ENCODE measurements at places on chromosomes 3 and 15.

DNA sequence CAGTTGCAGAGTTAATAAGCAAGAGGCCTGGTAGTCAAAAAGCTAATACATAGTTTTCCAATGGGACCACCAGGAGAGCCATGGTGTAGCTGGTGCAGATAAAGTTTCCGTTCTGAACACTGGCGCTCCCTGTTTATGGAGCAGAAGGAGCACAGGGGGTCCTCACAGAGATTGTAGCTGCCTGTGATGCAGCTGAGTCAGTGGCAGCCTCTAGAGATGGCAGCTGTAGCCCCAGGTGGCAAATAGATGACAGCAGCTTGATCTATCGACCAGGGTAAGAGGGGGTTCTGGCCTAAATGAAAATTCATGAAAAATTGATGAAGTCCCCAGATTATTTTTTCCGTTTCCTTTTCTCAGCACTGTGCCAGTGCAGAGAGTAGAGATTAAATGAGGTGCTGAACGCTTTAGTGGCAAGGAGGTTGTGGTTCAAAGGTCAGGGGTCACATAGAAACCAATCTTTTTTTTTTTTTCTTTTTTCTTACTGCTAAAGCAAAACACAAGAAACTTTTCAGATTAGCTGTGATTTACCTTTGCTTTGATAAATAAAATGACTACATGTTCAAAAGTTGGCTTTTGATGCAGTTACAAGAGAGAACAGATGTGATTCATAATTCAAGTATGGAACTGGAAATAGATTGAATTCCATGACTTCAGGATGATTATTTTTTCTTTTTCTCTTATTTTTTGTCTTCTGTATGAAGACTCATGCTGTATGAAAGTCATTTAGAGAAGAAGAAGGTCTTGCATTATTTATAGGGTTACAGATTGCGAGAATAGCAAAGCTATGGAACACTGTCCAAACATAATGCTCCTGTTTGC lies 63.3 kb downstream of the ROBO2 start:
- no peak for DNase-seq

DNA sequence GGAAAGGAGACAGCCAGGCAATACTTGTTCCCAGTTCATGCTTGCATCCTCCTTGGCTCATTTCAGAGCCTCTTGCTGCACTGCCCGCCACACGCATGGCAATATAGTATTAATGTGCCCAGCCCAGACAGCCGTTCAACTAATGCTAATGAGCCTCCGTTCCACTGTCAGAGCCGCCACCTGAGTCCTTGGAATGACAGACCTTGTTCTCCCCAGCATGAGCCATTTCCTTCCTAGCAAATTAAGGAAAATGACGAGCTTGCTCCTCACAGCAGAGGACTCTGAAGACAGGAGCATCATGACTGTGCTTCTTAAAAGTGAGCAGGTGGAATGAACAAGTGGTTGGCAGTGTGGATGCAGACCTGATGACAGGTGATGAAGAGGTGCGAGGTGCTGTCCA lies 10.8 kb upstream of the LRRC15 start:
- no peak for DNase-seq

DNA sequence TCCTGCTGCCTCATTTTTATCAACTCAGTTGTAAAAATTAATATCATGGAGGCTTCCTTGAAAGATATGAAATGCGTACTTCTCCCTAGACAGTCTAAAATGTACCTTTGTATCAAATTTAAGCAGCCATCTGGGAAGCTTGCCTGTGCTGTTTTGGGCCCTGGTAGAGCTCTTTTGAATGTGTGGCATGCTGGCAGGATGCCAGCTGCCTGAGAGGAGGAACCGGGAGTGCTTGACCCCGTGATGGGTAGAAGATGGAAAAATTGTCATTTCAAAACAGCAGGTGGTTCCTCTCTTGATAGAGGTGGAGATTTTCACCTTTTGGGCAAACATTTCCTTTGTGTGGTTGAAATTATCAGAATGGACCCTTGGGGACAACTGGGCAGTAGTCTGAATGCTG lies 245.3 kb downstream of the RPLP1 start:
- no peak for DNase-seq

GRCh38 chr15:33985751-33986150 lies 17.5 kb downstream of the CHRM5 start:
- DNase-seq = no peak

- DNase-seq = no peak
Measured at GRCh38 chr3:181629711-181630110, 82.0 kb upstream of the SOX2 start.

DNA sequence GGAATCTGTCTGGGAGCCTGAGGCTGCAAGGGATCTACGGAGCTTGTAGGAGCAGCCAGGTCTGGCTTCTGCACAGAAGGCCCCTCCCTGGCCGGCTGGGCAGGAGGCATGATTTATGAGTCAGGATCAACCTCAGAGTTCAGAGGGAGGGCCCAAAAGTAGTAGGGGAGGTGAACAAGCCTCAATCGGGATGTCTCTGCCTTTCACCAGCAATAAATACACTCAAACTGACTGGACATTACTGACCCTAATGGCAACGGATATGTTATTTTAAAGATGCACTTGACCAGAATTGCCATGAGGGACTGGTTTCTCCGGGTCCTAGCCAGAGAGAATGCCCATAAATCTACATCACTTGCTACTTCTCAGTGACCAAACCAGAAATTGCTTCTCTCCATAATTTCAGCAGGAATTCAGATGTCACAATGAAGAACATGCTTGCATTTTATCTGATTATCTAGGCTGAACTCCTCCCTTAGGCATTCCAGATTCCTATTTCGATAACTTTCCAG lies 109.6 kb upstream of the LMOD3 start:
- DNase-seq = no peak

DNA sequence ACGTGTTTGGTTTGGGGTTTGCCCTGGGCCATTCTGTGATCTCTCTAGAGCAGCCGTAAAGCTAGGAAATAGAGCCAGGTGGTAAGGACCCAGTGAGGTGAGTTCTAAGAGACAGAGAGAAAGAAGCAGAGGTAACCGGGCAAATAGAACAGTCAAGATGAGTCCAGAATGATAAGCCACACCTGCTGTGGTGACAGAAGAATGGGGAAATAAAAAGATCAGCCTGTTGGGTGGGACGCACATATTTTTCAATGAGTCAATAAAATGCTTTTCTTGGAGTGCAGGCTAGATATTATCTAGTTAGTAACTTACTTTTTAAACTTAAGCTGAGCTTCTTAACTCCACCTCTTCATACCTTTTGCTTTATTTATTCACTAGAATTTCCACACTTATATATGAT lies 135.0 kb downstream of the NFKBIZ start:
- no peak for DNase-seq

GRCh38 chr3:66115858-66116654 lies 77.3 kb upstream of the MAGI1 start:
- DNase-seq = no peak

GRCh38 chr15:57451555-57451954 lies 75.2 kb downstream of the CGNL1 start:
- no peak for DNase-seq

DNA sequence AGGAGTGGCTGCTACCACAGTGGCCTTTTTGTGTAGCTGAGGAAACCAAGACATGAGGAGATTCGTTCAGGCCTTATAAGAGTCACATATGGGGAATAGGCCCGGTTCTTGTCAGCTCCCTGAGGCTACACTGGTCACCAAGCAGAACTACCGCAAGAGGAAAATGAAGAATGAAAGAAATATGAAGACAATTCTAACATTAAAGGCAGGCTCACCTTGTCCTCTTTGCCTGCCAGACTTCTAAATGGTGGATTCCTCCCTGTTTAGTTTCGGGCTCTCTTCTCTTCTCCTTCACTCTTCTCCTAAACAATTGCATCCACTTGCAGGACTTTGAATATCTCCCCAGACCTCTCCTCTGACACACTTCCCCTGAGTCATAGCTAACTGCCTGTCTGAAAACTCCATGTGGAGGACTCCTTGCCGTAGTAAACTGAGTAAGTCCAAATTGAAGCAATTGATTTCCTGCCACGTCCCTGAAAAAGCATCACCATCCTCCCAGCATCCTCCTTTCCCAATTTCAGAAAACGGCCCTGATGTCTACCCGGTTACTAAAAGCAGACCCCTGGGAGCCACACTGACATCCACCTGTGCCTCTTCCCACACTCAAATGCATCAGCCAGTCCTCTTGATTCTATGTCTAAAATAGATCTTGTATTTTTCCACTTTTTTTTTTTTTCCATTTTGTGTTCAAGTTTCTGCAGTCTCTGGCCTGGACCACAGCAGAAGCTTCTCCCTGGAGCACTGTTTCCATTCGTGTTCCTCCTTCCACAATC lies 30.3 kb upstream of the VEPH1 start:
- no peak for DNase-seq

GRCh38 chr15:42171122-42171521 lies 14.7 kb upstream of the PLA2G4F start:
- DNase-seq = no peak

DNA sequence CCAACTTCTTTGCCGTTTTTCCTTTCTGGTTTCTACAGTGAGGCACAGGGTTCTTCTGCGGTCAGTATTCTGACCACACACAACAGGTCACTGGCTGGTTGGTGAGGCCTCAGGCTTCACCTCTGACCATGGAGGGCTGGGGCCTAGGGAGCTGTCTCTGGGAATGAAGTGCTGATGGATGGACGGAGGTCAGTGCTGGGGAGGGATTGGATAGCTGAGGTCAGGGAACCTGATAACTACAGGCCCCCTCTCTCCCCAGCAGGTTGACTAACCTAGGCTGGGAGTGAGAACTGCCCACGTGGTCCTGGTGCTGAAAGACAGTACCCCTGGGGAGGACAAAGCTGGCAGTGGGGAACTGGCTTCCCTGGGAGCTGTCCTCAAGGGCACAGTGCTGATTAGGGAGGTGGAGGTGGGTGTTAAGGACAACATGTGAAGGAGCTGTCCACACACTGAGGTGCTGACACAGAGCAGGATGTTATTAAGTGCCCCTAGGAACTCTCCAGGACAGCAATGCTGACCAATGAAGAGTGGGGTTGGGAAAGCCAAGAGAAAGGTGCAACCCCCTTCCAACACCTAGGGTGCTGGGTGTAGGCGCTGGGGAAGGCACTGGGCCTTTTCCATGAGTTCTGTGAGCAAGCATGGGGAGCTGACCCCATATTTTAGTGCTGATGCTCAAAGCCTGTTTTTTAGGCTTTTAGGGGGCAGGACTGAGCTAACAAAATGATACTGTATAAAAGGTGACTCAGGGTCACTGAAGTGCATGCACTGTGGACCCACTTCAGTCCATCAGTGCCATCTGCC lies 45.2 kb downstream of the ATP2B2 start:
- DNase-seq = peak; percentile 70

DNA sequence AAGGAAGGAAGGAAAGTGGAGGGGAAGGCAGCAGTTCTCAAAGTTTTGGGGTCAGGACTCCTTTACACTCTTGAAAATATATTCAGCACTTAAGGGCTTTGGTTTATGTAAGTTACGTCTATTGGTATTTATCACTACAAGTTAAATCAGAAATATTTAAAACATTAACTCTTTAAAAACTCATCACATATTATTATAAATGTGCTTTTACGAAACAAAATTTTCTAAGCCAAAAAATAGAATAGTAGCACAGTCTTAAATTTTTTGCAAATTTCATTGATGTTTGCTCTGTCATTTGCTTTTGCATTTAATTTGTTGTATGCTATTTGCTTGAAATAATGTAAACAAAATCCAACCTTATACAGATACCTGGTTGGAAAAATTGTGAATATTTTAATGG lies 7.5 kb downstream of the UBE2Q2 start:
- no peak for DNase-seq

GRCh38 chr3:127959873-127960272 lies 44.8 kb downstream of the KBTBD12 start:
- no peak for DNase-seq

GRCh38 chr15:62845241-62846126 lies 197.1 kb upstream of the TPM1 start:
- no peak for DNase-seq

GRCh38 chr3:128548426-128549282 lies 55.7 kb upstream of the GATA2 start:
- DNase-seq = no peak

GRCh38 chr3:51221959-51222358 lies 163.1 kb upstream of the MANF start:
- DNase-seq = no peak

DNA sequence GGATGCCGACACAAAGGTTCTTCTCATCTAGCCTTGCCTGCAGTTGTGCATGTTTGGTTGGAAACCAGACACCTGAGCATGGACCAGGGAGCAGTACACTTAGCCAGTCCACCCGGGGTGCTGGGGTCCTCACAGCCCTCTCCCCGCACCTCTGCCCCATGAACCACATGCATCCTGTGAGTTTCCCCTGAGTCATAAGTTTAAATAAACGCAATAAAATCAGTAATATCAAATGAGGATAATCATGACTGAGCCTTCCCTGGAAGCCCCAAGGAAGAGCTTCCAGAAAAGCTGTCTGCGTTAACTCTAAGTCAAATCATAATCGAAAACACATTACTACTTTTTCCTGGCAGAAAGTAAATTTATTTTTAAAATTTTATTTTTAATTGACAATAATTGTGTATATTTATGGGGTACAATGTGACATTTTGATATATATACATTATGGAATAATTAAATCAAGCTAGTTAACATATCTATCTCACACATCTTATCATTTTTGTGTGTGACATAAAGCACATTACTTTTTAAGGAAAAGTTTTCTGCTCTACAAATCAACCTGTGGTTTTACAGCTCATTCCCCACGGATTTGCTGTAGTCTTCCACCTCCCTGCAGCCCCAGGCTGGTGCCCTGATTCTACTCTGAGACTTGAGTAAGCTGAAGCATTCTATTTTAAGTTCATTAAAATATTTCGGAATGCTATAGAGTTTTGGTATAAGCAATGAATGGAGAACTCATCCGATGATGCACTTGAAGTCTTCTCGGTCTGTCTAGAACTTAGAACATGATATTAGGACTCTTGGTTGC lies 166.0 kb upstream of the EIF1B start:
- DNase-seq = no peak

GRCh38 chr3:121658716-121659435 lies 1.8 kb downstream of the HCLS1 start:
- no peak for DNase-seq

- peak; percentile 63 for DNase-seq
Measured at GRCh38 chr3:182682263-182683241, 110.8 kb upstream of the ATP11B start.

- no peak for DNase-seq
Measured at GRCh38 chr3:143472731-143473523, 353.4 kb downstream of the CHST2 start.

GRCh38 chr3:143315766-143316165 lies 196.2 kb downstream of the CHST2 start:
- DNase-seq = no peak

GRCh38 chr3:110710156-110710555 lies 361.5 kb upstream of the NECTIN3 start:
- no peak for DNase-seq

- DNase-seq = no peak
Measured at GRCh38 chr3:126266291-126266840, 86.0 kb upstream of the ALDH1L1 start.

- DNase-seq = no peak
Measured at GRCh38 chr3:129199366-129199765, 15.7 kb upstream of the CNBP start.

DNA sequence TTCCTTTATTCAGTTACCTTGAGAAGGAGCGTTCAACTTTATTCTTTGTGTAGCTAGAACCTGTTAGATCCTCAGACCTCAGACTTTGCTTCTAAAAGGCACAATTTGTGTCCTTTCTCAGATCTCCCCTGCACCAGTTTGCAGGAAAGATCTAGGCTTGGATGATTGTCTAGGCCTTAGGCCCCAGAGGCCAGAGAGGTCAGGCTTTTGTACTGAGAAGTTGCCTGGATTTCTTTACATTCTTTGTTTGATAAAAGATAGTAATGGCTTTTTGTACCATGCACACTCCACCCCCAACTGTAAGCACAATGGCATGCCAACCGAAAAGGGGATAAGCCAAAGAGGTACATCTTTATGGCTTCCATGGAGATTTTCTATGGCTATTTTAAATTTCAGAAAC lies 719.6 kb upstream of the NR2F2 start:
- DNase-seq = no peak

- DNase-seq = peak; percentile 83
Measured at GRCh38 chr15:76994001-76994400, 925 bp upstream of the PSTPIP1 start.

All from activated CD4-positive, alpha-beta memory T cell treated with anti-CD3 and anti-CD28 coated beads, Interleukin-2, amount 10 ng/mL, durations not matched to agents 7 days and 5 days (primary cell).